ENCODE measurements at places on chromosomes 1 and 21.

GRCh38 chr1:94727846-94728715 is 92.1 kb upstream of the SLC44A3 start:
- DNase-seq: no peak

GRCh38 chr1:228289239-228289849 is 81.5 kb downstream of the OBSCN start:
- no peak for DNase-seq

GRCh38 chr1:217620814-217621213 is 10.1 kb downstream of the GPATCH2 start:
- no peak for DNase-seq

GRCh38 chr21:40386294-40386911 is 460.6 kb downstream of the DSCAM start:
- peak; percentile 55 for DNase-seq

DNA sequence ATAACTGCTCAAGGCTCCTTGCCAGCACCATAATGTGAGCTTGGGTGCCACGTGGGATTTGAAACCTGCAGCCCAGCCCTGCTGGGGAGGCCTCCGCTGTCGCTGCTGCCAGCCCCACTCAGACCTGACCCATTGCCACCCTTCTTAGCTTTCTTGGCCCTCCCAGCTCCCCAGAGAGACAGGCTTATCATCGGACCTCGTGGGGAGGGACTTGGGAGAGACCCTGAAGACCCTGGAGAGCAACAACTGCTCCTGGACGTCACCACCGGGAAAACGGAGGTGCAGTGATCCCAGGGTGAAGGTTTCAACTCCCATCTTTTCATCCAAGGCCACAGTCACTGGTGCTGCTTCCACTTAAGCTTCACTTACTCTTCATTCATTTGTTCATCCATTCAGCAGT is 596.1 kb downstream of the PTPRU start:
- DNase-seq: no peak

DNA sequence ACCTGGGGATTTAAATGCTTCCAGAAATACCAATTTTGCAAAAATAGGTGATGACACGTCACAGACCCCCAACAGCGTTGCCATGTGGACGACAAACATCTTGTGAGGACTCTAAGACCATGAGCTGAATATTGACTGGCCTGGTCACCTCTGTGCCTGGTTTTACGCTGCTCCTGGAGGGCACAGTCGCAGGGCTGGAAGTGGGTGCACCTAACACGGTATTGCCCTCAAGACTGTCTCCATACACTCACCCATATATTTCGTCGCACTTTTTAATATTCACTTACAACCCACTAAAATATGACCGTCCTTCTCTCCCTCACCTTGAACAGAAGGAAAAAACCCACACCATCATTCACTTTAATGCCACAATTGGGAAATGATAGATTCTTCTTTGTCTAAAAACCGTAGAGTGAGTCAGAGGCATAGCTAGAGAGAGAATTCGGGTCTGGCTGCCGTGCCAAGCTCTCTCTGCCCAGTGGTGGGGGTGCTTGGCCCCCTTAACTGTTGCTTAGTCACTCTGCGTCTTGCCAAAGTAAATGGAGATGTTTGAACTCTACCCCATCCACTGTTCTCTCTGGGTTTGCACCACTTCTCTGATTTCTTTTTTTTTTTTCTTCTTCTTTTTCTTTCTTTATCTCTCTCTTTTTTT is 40.8 kb upstream of the UTS2 start:
- DNase-seq: no peak

GRCh38 chr1:102628109-102628613 is 480.2 kb downstream of the COL11A1 start:
- DNase-seq: peak; percentile 61

GRCh38 chr1:172352435-172352834 is 68.0 kb upstream of the C1orf105 start:
- no peak for DNase-seq

GRCh38 chr1:180040034-180040433 is 85.4 kb downstream of the CEP350 start:
- no peak for DNase-seq

- no peak for DNase-seq
These were observed 4.1 kb upstream of the WNT9A start for GRCh38 chr1:227951624-227952373.

DNA sequence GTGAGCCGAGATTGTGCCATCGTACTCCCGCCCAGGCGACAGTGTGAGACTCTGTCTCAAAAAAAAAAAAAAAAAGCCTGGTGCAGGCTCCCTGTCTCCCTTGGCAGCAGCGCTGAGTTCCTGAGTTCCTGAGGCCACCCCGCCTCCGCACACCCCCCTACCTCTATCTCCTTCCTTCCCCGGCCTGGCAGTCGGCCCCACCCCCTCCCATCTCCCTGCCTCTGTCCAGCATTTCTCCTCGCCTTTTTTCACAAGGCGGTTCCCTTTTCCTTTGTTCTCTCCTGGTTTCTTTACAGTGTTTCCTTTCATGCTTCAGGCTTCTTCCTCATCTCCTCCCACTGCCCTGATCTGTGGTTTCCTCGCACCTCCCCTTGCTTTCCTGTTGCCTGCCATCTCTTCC is 2.7 kb downstream of the RORC start:
- DNase-seq: no peak

DNA sequence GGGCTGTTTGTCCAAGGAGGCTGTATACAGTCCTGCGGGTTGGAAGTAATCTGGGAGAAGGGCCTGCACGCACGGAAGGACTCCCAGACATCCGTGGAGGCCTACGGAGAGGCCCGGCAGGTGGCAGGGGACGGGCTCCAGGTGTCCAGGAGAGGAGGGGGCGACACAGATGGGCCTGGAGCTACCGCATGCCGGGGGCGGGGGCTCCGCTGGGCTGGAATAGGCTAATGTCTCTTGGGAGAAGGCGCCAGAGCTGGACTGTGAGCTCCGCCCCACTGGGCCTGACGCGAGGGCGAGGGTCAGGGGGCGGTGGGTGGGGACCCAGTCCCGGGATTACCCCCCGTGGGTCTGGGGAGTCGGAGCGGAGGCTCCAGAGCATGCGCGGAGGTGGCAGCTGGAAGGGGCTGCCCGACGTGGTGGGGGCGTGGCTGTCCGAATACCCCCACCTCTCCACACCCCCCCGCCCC is 659 bp downstream of the AGO1 start:
- peak; percentile 73 for DNase-seq

- DNase-seq: no peak
These were observed 35.5 kb upstream of the SLC19A1 start for GRCh38 chr21:45577801-45578175.

- no peak for DNase-seq
These were observed 2220.5 kb downstream of the NCAM2 start for GRCh38 chr21:23218667-23219066.

DNA sequence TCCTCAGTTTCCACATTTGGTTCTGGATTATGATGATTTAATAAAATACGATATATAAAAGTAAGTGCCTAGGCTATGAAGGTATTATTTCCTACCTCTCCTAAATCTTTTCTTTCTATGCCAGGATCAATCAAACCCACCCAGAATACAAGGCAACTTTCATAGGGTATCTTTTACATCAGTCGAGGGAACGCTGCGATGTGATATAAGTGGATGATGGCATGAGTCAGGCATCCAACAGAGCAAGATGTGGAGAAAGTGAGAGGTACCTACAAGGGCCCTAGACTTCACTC is 781 bp downstream of the TTLL7 start:
- no peak for DNase-seq
